PC-9 (cell line): ENCODE measurements at places on chromosomes 1 and 21. TPM values are rescaled to one million over a fixed set of nuclear protein-coding genes. Genes with fewer than 3 reads are reported as not detected.

The CYP4X1 gene
- not detected in 2 replicates for total RNA-seq

The AMY1A gene
- total RNA-seq = not detected in 2 replicates

The GUCA2B gene
- total RNA-seq = not detected in 2 replicates

The BATF3 gene
- 0.50 and 1.3 TPM in 2 replicates for total RNA-seq

The CBS gene
- total RNA-seq = 102 and 108 TPM in 2 replicates

The FMO1 gene
- not detected in 2 replicates for total RNA-seq

The SPRR5 gene
- not detected in 2 replicates for total RNA-seq

The CFAP74 gene
- 2.8 and 3.0 TPM in 2 replicates for total RNA-seq

The CTSS gene
- 6.3 and 7.2 TPM in 2 replicates for total RNA-seq

The TPM3 gene
- 375 and 491 TPM in 2 replicates for total RNA-seq

The ASCL5 gene
- total RNA-seq = 0.24 and 0.38 TPM in 2 replicates

The ZNF683 gene
- not detected in 2 replicates for total RNA-seq

The PATJ gene
- total RNA-seq = 86.8 and 91.0 TPM in 2 replicates
